ENCODE measurements at places on chromosomes 11 and 22.

GRCh38 chr22:44620841-44621257 lies 81.2 kb upstream of the PRR5 start:
- no peak for DNase-seq

- DNase-seq, result no peak
Measured at GRCh38 chr22:30662040-30662439, 5.6 kb downstream of the DUSP18 start.

DNA sequence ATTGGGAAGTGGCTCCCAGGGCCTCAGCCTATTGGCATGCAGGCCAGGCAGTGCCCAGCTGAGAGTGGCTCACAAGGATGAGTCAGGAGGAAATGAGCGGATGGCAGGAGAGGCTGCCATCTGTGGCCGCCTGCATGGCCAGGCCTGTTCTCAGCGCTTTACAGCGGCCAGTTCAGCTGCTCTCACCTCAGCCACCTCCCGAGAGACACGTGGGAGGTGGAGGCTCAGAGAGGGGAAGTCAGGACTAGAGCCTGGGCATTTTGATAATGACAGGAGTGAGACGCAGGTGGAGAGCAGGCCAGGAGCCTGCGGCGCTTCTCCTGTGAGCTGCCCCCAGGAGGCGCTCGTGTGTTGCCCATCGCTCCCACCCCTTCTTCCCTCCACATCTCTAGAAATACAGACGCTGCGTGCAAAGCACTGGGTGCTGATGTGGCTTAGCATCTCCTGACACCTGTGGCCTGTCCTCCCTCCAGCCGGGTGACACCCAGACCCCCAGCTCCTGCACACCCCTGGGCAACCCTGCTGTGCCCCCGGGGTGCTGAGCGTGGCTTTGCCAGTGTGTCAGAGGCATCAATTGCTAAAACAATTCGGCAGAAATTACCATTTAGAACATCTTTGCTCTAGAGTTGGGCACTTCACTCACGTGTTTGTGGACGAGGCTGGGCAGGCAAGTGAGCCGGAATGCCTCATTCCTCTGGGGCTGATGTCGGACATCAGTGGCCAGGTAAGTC lies 21.4 kb upstream of the PANX2 start:
- no peak for DNase-seq

DNA sequence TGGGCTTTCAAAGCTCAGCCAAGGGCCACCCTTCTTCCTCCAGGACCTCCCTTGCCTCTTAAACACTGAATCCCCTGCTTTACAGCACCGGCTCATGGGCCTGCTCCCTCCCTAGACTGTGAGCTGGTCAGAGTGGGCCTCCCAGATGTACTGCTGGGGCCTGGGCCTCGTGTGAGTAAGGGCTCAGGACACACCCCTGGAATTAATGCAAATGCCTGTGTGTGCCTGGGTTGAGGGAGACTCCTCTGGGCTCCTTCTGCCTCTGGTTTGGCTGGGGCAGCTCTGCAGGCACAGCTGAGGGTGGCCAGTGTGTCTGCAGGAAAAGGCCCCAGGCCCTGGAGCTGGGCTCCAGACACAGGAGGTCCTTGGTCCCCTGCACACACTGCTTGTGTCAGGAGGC lies 24.2 kb downstream of the ALX4 start:
- no peak for DNase-seq

GRCh38 chr11:293271-293851 lies 4.4 kb downstream of the PGGHG start:
- no peak for DNase-seq

DNA sequence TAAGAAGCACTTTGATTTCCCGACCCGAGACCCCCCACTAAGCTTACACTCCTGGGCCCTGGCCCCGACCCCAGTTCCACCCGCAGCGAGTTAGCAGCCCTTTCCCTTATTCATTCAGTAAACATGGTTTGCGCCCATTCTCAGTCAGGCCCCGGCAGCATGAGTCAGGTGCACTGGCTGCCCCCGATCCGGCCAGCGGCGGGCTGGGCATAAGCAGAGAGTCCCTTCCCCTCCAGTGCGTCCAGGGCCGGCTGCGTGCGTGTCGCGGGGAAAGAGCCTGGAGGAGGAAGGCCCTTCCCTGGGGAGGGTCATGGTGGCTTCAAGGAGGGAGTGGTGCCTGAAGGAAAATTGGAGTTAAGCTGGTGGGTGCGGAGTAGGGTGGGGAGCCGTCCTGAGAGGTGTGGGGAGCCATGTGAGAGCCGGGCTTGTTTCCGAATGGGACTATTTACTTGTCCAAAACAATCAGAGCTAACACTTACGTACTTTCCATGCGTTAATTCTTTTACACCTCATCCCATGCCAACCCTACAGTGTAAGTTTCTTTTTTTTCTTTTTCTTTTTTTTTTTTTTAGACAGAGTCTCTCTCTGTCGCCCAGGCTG lies 657 bp downstream of the IGHMBP2 start:
- DNase-seq, result no peak
